ENCODE measurements at places on chromosomes 2 and 18.

- peak; percentile 18 for DNase-seq
Observed at GRCh38 chr2:206443735-206444527, 599 bp downstream of the ADAM23 start.

- DNase-seq = no peak
Observed at GRCh38 chr2:3940661-3941060, 237.3 kb downstream of the DCDC2C start.

DNA sequence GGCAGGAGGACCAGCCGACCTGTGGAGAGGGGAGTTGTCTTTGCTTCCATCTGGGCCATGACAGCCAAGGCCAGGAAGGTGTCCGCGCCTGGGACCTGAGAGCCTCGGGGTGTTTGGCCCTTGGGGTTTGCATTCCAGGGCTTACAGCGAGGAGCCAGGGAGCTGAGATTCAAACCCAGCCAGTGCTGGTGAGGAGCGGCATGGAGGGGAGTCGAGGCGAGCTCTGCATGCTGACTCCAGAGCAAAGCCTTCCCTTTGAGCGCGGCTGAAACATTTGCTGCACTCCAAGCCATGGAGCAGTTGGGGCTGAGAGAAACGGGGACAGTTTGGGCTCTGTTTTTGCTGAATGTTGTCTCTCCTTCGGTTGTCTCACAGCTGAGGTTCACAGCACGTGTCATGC lies 77.4 kb downstream of the TWIST2 start:
- DNase-seq = no peak

- no peak for DNase-seq
Observed at GRCh38 chr2:172693037-172693436, 42.6 kb upstream of the RAPGEF4 start.

- no peak for DNase-seq
Observed at GRCh38 chr2:231486851-231487596, 22.7 kb upstream of the NCL start.

GRCh38 chr2:12613137-12613835 lies 103.5 kb upstream of the TRIB2 start:
- no peak for DNase-seq

DNA sequence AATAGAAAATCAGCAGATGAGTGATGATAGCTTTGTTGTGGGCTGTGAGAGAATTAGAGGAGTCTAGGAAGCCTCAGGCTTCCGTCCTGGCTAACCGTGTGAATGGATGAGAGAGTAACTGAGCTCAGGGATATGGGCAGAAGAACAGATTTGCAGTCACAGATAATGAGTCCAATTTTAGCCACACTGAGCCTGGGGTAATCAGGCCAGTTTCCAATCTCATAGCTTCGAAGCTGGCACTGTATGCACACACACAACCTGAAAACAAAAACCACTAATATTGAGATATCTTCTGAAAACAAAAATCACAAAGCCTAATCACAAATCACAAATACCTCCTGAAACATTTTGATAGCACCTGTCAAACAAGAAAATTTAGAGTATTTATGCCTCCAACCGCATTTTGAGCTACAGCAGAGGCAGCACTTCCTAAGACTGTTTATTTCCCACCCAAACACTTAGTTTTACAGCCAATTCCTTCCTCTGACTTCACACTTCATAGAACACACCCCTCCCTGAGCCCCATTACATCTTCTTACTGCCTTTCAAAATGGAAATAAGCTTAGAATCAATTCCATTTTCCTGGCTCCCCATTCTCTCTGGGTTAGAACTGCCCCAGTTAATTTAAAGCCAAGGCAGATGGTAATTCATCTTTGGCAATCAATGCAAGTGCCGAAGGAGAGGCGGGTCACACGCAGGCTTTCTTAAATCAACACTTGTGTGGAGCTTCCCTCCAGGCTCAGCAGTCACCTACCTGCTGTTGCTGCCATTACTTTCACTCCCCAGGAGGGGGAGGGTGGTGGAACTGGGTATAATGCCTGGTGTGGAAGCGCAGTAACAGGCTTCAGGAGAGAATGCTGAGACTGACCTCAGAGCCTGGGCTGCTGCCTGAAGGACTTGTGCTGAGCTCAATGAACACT lies 18.9 kb downstream of the TTR start:
- peak; percentile 17 for DNase-seq

DNA sequence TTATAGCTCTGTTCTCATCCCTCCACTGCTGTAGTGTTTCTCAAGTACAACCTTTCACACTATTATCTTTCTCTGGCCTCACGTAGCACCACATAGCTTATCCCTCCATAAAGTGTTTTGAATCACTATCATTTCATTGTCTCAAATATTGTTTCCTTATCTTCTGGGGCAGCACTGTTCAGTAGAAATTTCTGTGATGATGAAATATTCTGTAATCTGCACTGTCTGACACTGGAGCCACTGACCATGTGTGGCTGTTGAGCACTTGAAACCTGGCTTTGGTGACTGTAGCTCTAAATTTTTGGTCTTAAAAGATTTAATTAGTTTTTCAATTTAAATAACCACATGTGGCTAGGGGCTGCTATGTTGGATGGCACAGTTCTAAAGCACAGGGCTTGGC lies 78.9 kb downstream of the CPS1 start:
- DNase-seq = no peak
